ENCODE measurements at places on chromosomes 3 and 15.
A peak's percentile ranks its signal among the peaks of the same experiment; 100 is the strongest.

DNA sequence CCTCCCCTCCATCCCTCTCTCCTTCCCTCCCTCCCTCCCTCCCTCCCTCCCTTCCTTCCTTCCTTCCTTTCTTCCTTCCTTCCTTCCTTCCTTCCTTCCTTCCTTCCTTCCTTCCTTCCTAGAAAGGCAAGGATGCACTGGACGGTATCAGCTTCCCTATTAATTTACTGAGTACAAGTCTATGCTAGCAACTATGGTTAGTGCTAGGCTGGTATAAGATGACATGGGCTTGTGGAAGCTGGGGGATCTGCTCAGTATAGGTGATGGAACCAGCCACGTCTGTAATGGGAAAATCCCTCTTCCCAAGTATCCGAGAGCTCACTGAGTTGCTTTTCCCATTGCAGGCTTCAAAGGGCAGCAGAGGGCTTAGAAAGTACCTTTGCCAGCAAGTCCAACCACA, 96.4 kb upstream of the WNT5A start:
- no peak for DNase-seq

DNA sequence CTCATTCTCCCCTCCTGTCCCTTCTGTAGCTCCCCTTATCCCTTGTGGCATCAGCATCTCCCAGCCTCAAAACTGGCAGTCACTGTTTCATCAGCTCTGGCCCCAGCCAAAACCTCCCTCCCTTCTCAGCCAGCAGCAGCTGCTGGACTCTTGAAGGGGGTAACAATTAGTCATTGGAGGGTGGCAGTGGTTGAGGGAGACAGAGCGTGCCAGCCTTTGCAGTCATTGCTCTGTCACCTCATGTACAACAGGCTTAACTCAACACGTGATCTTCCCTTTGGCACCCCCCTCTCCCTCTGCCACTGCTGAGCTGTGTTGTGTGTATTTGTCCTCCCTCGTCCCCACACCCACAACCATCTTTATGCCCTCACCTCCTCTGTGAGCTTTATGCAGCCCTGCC, 28.2 kb downstream of the RBP2 start:
- DNase-seq = peak; percentile 26

GRCh38 chr15:45449916-45450867, 71.8 kb upstream of the GATM start:
- DNase-seq = no peak

DNA sequence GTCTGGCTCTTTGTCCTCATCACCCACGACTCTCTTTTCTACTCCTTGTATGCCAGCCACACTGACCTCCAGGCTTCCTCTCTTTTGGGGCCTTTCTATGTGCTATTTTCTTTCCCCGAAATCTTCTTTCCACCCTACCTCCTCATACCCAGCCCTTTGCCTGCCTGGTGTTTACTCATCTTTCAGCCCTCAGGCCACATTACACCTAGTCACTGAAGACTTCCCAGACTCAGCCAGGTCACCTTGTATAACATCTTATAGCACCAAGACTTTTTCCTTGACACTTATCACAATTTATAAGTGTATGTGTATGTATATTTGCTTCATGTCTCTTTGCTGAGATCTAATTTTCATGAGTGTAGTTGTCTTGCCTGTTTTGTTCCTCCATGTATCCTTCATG, 396.4 kb downstream of the NLGN1 start:
- no peak for DNase-seq

GRCh38 chr3:37712918-37713817, 148.5 kb upstream of the CTDSPL start:
- DNase-seq = peak; percentile 52

GRCh38 chr3:152185891-152186630, 82.7 kb upstream of the MBNL1 start:
- no peak for DNase-seq

GRCh38 chr3:170037463-170038433, at the start of gene GPR160:
GPR160 (plus strand) TSS chr3:170037995; CDS start chr3:170083973, 45,978 bp downstream.
- peak; percentile 38 for DNase-seq

- DNase-seq = peak; percentile 12
Measured at GRCh38 chr3:149316437-149316836, 17.0 kb downstream of the TM4SF18 start.

Data from AG08395 (cell line).